Neural cell (in vitro differentiated cells): ENCODE measurements at places on chromosomes 16 and 17. TPM values are rescaled to one million over a fixed set of nuclear protein-coding genes. Genes with fewer than 3 reads are reported as not detected.

Gene FOXF1
- not detected in 2 replicates for polyA plus RNA-seq

Gene CLDN7
- 0.27 TPM in 1 of 2 replicates, not detected in the other for polyA plus RNA-seq

Gene NRN1L
- polyA plus RNA-seq = 2.2 TPM in 1 of 2 replicates, not detected in the other

Gene AP1G1
- polyA plus RNA-seq = 57.1 and 62.2 TPM in 2 replicates

Gene KRTAP4-9
- polyA plus RNA-seq = not detected in 2 replicates

Gene TAOK1
- 47.5 and 53.2 TPM in 2 replicates for polyA plus RNA-seq

Gene ATP2A1
- polyA plus RNA-seq = 0.06 and 0.54 TPM in 2 replicates

Gene CCL17
- not detected in 2 replicates for polyA plus RNA-seq

Gene KRT25
- polyA plus RNA-seq = 0.19 and 0.56 TPM in 2 replicates

Gene RHBDF2
- polyA plus RNA-seq = not detected in 2 replicates

Gene CHST5
- polyA plus RNA-seq = 0.84 and 2.7 TPM in 2 replicates
